ENCODE measurements at places on chromosomes 3 and 15.

- DNase-seq: no peak
Measured at GRCh38 chr3:61580982-61581643, 19.7 kb downstream of the PTPRG start.

- DNase-seq: no peak
Measured at GRCh38 chr3:73029321-73029796, 32.1 kb upstream of the EBLN2 start.

GRCh38 chr3:183455089-183455488, 26.7 kb upstream of the MCF2L2 start:
- DNase-seq: no peak

DNA sequence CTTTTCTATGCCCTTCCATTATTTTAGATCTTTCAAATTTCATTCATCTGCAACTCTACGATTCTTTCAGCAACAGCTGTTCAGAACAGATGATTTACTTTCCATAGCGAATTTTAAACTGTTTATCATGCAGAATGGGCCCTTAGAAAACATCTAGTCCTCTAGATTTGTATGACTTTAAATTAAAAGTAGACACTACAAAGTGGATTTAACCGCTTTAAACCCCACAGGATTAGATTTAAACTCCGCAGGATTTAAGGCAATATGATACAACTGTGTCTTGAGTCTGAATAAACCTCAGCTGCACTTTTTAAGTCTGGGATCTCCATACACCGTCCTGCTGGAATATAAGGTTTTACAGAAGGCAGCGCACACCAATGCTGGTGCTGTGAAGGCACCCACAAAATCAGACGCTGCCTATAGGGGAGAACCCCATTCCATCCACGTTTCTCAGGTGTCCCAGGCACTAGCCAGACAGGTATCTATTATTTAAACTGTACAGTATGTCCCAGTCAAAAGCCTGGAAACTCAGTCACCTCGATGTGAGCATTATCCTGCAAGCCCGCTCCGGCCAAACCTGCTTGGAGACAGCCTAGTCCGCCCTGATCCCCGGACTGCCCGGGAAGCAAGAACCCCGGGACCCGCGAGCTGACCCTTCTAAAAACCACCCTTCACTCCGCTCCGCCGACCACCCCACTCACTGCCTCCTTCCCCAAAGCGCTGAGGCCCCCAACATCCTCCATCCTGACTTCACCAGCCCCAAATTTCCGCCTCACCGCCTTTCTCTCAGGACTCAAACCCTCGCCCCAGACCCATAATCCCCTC, 768 bp downstream of the ANO10 start:
- DNase-seq: no peak

GRCh38 chr3:143771939-143772338, 76.3 kb downstream of the SLC9A9 start:
- no peak for DNase-seq

- DNase-seq: no peak
Measured at GRCh38 chr3:45208586-45208985, 17.5 kb downstream of the TMEM158 start.

Data from naive thymus-derived CD8-positive, alpha-beta T cell (primary cell).